Nucleus accumbens (tissue), 56 donors: ENCODE measurements at places on chromosomes 5 and 9.

DNA sequence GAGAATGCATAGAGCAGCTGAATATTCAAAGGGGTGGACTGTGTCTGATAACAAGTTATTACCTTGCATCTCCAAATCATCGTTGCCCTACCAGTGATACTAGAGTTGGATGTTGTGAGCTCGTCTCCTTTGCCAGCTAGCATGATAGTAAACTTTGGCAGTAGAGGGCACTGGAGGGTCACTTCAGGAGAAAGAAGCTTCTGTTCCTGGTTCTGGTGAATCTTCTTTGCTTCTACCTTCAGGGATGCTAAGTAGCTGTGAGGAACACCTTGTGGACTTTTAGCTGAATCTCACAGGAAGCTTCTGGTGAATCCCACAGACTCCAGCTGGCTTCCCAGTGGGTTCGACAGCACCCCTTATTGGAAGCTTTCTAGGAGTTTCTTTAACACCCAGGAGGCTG, 626.6 kb upstream of the SGCD start:
- no peak for DNase-seq

- DNase-seq: no peak
Observed at GRCh38 chr5:136205941-136206340, 13.0 kb upstream of the SMIM32 start.

DNA sequence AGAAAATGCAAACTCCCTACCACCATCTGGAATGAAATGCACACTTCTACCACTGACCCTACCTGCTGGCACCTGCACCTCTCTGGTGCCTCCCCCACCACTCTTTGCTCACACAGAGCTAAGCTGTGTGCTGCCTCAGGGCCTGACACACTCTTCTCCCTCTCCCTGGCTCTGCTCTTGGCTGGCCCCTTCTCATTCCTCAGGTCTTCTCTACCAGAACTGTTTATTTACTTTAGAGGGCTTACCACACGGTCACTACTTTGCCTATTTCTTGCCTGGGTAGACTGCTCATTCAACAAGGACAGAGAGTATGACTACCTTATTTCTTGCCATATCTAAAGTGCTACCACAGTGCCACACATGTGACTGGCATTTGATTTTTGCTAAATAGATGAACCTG, 3.3 kb downstream of the REEP5 start:
- no peak for DNase-seq

DNA sequence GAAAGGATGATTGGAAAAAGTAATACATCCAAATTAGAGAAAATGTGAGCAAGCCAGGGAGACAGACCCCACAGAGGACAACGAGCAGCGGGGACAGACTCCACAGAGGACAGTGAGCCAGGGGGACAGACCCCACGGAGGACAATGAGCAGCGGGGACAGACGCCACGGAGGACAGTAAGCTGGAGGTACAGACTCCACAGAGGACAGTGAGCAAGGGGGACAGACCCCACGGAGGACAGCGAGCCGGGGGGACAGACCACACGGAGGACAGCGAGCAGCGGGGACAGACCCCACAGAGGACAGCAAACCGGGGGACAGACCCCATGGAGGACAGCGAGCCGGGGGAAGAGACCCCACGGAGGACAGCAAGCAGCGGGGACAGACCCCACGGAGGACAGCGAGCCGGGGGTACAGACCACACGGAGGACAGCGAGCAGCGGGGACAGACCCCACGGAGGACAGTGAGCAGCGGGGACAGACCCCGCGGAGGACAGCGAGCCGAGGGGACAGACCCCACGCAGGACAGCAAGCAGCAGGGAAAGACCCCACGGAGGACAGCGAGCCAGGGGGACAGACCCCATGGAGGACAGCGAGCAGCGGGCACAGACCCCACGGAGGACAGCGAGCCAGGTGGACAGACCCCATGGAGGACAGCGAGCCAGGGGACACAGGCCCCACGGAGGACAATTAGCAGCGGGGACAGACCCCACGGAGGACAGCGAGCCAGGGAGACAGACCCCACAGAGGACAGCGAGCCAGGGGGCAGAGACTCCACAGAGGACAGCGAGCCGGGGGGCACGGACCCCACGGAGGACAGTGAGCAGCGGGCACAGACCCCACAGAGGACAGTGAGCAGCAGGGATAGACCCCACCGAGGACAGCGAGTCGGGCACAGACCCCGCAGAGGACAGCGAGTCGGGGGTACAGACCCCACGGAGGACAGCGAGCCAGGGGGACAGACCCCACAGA, 1.9 kb upstream of the ZDHHC11 start:
- no peak for DNase-seq

- no peak for DNase-seq
Observed at GRCh38 chr5:180142824-180143610, 66.0 kb downstream of the RASGEF1C start.

- DNase-seq: no peak
Observed at GRCh38 chr9:37528652-37529471, 43.1 kb downstream of the POLR1E start.

DNA sequence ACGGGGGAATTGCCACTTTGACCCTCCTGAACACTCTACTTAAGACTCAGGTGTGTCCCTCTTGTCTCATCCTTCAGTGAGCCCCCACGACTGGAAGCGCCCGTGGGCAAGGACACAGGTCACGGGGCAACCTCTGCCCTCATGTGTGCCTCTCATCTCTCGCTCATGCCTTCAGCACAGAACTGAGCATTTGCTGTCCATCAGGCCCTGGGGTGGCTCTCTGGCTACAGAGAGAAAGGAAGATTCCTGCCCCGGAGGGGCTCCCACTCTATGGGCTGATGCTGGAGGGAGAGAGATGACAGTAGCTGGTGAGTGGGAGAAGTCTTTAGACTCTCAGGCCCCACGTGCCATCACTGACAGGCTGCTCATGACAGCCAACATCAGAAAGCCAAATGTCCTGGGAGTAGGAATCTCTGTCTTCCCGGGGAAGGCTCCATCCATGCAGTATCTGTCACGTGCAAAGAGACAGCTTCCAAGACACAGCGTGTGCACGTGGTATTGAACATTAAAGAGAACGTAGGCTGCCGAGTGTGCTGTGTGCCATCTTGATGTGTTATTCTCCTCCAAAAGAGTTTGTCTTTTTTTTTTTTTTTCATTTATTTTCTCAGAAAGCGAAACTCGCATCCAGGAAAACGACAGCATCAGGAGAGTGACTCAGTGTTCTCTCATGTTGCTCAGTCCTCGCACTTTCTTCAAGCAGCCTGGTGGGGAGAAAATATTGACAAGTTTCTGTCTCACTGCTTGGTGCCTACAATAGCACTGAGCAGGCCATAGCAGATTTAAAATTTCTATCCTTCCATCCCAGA, 190.5 kb downstream of the GAS1 start:
- DNase-seq: no peak

DNA sequence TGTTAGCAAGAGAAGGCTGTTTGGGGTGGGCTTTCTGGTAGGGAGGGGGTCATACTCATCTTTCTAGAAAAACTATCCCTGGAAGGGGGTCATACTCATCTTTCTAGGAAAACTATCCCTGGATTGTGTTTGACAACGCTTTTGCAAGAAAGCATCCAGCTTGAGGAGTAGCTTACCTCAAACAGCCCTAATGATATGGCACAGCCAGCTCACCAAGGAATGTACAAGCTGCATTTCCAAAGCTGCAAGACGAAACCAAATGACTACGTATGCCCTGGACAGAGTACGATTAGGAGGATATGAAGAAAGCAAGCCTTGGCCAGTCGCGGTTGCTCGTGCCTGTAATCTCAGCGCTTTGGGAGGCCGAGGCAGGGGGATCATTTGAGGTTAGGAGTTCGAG, 63.4 kb downstream of the KLF4 start:
- no peak for DNase-seq

DNA sequence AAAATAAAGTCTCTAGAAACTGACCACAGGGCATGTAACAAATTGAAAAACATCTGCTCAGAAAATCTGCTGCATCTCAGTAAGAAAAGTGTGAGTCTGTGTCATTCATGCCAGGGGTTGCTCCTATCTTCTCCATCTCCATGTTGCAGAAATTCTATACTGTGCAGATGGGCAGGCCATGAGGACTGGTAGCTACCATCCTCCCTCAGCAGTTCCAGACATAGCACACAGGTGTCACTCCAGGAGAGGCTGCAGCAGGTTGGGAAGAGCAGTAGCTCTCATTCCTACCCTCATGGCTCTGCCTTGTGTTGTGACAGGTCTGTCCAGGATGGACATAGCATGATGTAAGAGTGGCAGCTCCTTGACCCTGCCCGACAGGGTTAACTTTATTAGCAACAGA, 173.4 kb downstream of the NDUFS4 start:
- DNase-seq: no peak

- DNase-seq: no peak
Observed at GRCh38 chr5:142303565-142303964, 21.3 kb downstream of the SPRY4 start.

GRCh38 chr9:1875921-1876448, 139.2 kb upstream of the SMARCA2 start:
- DNase-seq: no peak

DNA sequence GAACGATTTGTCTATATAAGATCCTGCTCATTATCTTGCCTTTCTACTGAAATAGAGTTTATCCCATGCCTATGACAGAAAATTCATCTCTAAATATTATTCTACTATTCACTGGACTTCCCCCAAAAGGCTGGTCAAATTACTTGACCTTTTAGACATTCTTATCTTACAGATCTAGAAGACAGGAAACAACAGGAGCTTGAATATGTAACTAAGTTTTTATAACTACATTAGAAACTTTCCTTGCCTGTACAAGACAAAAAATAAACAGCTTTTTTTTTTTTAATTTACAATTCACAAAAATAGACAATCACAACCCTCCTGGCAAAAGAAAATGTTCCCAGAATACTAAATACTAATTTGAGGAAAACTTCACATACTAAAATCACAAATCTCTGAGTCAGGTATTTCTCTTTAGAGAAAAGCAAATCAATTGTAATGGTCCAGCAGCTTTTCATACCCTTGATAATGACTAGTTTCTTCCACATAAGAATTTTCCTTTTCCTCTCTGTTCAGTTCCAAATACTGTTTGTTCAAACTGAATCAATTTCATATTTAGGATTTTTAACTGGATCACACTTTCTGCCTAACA, 68.6 kb downstream of the MLLT3 start:
- DNase-seq: no peak

DNA sequence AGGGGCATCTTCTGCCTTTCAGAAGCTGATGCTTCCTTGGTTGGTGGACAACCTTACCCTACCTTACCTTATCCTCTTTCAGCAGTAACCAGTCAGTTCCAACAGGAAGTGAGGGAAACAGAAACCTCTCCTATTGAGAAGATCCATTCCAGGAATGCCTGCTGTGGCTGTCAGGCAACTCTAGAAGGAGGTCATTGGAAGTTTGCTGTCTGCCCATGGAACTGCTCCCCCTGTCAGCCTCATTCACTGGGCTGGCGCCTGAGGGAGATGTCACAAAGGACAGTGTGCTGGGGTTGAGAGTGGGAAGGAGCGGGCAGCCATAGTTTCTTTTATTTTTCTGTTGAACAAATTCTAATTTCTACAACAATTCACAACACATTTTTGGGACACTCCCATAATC, 54.7 kb downstream of the IRX1 start:
- no peak for DNase-seq

- DNase-seq: no peak
Observed at GRCh38 chr5:56786346-56786745, 29.0 kb upstream of the MAP3K1 start.

DNA sequence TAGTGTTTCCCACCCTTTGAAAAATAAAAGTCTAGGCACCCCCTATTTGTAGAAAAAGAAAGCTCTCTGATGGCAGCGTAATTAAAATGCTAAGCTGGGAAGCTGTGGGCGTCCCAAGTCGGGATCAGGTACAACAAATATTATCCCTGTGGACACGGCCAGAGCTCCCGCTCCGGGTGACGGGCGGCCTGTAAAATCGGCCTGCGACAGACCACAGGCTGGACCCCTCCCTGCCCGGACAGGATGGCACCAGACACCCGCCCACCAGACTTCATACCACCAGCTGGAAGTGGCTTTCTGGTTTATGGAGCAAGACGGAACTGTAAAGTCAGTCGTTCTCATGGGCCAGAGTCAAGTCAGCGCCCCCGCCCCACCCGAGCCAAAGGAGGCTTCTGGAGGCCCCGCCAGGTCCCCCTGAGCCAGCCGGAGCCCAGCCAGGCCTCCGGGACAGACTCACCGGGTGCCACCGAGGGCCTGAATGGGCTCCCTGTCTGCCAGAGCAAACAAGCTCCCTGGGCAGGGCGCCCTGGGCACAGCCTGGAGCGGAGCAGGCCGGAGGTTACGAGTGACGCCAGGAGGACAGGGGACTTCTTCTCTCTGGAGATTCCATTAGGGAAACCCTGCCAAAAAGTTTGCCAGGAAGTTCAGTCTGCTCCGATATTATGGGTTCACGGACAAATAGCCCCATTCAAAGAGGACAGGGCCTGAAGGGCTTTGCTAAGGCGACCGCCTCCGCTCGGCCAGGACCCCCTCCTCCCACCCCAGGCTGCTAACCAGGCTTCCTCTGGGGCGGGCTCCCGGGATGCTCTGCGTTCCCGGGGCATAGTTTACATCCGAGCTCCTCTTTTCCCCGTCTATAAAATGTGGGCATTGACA, 173.7 kb downstream of the ERCC6L2 start:
- DNase-seq: peak; percentile 73

DNA sequence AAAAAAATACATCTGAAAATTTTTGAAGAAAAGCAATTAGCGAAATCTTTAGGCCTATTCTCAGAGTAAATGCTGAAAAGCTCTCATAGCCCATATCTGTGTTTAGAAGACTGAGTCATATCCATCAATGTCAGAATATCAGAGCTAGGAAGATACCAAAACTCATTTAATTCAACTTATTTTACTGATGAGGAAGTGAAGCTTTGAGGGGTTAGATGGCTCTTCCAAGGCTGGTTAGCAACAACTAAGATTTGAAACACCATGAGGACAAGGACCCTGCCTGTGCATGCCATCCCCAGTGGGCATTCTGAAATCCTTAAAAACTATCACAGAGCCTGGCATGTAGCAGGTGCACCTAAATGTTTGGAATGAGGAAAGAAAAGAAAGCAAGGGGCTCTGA, 2.5 kb downstream of the FREM1 start:
- DNase-seq: no peak

DNA sequence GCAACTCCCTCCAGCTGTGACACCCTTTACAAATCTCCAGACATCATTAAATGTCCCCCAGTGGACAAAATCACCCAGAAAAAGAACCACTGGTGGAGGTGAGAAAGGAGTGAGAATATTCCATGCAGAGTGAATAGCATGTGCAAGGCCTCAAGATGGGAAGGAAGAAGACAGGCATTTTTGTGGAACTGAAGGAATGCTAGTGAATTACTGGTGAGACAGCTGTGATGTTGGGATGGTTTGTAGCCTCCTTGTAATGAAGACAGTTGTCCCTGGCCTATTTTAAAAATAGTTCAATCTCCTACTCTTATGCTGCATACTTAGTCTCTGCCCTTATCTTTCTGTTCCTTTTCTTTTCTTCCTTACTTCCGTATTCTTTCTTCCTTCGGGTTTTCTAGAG, 124.9 kb upstream of the RPS23 start:
- no peak for DNase-seq

DNA sequence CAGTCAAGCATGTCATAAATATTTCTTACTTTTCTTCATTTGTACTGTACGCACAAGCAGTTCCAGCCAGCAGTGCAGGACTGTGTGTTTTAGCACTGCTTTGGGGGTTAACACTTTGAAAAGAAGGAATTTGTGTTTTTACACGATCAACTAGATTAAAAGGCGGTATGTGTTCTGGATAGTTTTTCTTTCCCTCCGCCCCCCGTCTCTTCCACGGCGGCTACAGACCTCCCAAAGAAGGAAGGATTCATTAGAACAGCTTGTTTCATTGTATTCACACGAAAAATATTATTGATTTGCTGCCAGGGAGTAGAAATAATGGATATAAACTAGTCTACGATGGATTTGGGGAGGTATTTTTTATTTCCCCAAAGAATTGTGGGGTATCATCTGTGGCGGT, 336.8 kb upstream of the RFX3 start:
- no peak for DNase-seq

GRCh38 chr9:706606-707459, 134.7 kb upstream of the DMRT1 start:
- DNase-seq: peak; percentile 66
